ENCODE measurements at places on chromosomes 2 and 18.

GRCh38 chr2:62923881-62924280 lies 126.7 kb upstream of the OTX1 start:
- no peak for ATAC-seq

- ATAC-seq, result no peak
Observed at GRCh38 chr2:168416555-168416954, 39.5 kb upstream of the CERS6 start.

DNA sequence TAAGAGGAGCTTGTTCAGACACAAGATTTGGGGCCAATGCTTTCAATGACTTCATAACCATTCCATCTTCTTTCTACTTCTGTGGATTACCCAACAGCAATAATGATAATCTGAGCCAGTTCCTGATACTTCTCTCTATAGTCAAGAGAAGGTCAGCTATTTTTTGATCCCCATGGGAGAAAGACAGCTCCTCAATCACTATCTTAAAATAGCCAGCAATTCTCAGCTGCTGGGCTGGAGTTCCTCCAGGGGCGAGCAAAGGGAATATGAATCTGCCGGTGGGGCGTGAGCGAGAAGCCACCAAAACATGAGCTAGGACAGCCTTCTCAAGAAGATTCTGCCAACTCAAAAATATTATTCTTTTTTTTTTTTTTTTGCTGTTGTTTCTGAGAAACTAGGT lies at the start of gene TMEM182:
Gene TMEM182, plus strand, starts transcription at position 269 of the 400 bp plus-strand sequence. CDS start 187 bp downstream, outside the sequence.
- no peak for ATAC-seq

- no peak for ATAC-seq
Observed at GRCh38 chr2:143068509-143068908, 60.7 kb upstream of the ARHGAP15 start.

Measured in activated CD4-positive, CD25-positive, alpha-beta regulatory T cell treated with anti-CD3 and anti-CD28 coated beads, Interleukin-2, amount 50 U/mL, for 24 hours (primary cell).